ENCODE measurements at places on chromosomes 4 and X.

DNA sequence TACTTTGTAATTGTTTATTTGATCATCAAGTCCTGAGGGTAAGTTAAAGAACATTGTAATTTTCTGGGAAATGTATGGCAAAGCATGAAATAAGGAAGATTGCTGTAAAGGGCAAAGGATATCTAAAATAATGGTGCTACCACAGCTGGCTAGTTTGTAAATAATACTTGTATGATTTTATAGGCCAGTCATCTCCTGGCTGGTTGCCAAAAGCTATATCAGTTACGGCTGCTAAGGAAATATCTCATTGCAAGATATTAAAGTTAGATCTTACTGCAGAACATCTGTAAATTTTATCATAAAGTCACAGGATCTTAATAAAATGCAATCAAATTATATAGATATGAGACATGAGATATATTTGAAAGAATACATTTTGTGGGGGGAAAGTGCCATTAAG is 150.8 kb upstream of the CXCL13 start:
- no peak for DNase-seq

DNA sequence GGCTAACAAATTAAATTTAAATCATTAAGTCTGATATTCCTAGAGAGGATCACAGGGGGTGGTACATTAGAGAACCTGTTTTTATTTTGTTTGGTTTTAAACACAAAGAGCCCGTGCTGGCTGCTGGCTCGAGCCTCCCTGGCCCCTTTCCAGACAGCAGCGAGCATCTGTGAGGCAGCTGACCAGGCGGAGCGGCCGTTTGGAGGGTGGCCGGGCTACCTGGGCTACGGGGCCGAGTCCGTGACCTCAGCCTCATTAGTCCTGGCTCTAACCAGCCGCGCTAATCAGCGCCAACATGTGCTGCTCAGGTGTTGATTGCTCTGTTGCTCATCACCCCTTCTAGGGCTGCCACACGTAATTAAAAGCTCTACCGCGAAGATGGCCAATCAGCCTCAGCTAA is 35.3 kb downstream of the DCTD start:
- DNase-seq: no peak

DNA sequence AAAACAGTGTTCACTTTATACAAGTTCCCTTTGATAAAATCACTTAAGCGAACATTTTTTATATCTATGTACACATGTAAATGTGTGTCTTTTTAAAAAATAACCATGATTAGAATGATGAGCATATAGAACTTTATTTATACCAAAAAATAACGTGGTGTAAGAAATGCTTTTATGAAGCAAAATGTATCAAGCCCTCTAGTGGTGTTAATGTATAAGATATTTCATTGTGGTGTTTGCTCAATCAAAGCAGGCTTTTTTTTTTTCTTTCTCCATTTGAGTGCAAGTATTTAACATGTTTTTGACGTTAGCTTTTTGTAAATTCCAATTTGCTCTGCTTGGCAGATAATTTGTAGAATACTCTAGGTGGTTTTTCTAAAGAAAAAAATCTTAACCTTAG is 2092.4 kb upstream of the TENM3 start:
- DNase-seq: no peak

DNA sequence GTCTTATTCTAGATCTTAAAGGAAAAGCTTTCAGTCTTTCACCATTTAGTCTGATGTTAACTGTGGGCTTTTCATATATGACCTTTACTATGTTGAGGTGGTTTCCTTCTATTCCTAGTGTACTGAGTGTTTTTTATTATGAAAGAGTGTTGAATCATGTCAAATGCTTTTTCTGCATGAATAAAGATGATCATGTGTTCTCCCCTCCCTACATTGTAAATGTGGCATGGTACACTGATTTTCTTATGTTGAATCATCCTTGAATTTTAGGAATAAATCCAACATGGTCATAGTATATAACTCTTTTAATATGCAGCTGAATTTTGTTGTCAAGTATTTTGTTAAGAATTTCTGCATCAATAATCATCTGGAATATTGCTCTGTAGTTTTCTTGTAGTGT is 4.3 kb downstream of the CLGN start:
- no peak for DNase-seq

DNA sequence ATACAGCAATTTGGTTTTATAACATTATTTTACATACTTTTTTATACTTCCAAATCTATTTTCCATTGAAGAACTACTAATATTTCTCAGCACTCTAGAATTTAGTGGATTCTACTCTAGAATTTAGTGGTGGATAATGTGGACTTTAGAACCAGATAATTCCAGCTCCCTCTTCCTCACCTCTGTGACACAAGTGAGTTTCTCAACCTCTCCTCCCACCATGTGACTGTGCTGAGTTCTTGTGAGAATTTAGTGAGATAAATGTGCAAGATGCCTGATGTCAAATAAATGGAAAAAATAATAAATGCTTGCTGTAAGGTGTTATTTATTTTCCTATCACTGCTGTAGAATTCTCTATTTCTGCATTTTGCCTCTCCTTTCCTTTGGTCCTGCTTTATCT is 107.3 kb downstream of the CPEB2 start:
- no peak for DNase-seq

- no peak for DNase-seq
These were observed at the start of gene AVPR2 for GRCh38 chrX:153903991-153904957. Gene AVPR2 (plus strand): TSS chrX:153904673. CDS start chrX:153905146, 473 bp downstream.

DNA sequence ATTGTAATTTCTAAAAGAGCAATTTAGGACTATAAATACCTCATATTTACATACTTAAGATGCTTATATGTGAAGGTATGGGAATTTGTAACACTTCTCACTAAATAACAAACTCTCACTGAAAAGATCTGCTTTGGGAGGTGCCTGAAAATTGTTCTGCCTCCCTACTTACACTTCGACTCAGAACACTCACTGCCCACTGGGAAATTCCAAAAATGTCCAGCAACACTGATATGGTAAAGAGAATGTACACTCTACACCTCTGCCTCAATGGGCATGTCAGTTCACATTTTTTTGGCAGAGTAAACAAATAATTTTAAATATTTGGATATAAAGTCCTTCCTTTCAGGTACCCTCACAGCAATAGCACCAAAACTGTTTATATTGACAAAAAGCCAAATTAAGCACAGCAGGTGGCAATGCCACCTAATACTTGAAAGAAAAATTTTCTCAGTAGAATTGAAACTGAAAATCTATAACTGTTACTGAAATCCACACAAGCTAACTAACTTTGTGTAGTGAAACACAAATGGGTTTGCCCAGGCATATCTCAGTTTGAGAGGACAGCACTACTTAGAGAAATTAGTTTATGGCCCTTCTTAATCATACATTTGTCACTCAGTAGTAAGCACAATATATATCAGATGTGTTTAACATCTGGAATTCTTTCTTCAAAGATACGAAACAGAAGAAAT is 67.1 kb downstream of the PRDM5 start:
- DNase-seq: no peak

GRCh38 chr4:187685247-187685646 is 310.3 kb upstream of the ZFP42 start:
- DNase-seq: no peak

DNA sequence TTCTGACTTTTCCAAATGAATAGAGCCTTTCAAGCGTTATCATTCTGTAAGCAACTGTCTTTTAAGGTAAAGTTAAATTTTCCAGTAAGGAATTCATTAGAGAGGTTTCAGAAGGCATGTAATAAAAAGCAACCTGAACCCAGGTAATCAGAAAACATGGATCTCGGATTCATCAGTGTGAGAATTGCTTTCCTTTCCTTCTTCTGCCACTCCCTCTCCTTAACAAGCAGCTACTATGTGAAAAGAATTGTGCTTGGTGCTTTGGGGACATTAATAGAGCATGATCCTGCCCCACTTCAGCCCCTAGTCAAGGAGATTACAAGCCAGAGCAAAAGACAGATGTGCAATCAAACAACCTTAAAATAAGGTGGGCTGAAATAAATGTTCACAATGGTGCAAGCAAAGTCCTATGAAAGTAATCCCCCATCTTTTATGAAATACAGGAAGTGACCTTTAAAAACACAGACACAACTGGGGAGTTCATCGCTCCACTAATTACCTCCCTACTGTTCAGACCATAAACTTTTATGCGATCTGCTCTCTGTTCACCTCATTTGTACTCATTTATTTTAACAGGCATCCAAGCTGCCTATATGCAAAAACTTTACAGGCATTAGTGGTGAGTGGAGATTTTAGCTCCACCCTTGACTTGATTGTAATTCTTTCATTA is 122.9 kb upstream of the RASGEF1B start:
- DNase-seq: no peak

GRCh38 chr4:84167093-84167492 is 332.0 kb downstream of the NKX6-1 start:
- DNase-seq: no peak

- no peak for DNase-seq
These were observed 32.4 kb upstream of the CD99 start for GRCh38 chrX:2658585-2659292.
